Amniotic epithelial cell (primary cell): ENCODE measurements at places on chromosomes 6 and 20.

DNA sequence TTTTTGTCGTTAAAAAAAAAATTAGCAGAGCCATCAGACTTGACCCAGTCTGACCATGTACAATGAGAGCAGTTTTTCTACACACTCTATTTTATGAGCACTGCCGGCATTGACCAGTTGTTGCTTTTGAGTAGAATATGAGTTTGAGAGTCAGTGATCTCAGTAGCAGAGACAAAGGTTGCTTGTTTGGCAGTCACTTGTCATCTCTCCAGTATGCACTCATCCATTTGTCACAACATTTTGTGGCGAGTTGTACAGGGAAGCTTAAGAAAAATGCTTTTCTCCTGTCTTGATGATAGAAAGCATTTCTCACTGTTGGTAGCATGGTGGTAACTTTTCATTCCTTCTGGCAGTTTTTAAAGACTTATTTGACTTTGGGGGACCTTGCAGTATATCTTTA lies 159.9 kb downstream of the MMS22L start:
- no peak for DNase-seq

- DNase-seq: no peak
Measured at GRCh38 chr20:20204256-20204655, 151.9 kb downstream of the CFAP61 start.

DNA sequence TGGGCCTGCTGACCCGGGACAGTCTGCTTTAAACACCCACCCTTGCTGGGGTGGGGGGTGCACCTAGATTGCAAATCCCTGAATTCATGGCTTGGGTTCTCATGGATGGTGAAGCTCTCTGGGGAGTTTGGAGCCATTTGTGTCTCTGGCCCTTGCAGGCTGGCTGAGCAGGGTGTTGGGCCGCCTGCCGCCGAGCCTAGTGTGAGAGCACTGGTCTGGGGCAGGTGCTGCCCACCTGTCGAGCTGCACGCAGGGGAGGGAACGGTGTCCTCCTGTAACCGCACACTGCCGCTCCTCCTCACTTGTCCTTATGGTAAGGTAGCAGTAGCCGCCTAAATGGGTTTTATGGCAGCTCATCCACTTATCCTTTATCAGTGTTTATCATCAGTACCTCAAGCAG lies 143.9 kb downstream of the DTNBP1 start:
- no peak for DNase-seq

- no peak for DNase-seq
Measured at GRCh38 chr6:14757418-14757817, 488.5 kb upstream of the JARID2 start.

- no peak for DNase-seq
Measured at GRCh38 chr20:20447196-20447595, 79.3 kb downstream of the INSM1 start.

DNA sequence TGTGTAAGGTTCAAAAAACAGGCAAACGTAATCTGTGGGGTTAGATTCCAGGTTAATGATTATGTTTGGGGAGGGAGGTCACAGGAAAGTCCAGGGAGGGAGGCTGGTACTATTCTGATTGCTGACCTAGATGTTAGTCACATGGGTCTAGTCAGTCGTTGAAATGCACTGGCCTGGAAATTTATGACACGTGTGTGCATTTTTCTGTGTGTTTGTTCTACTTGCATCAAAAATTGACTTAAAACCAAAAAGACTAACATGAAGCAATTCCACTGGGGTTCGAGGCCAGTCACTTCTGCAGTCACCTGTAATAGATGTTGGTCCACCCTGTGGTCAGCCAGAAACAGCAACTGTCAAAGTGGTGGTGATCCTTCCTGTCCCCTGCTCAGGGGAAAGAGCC lies 104.2 kb upstream of the MLN start:
- DNase-seq: no peak

DNA sequence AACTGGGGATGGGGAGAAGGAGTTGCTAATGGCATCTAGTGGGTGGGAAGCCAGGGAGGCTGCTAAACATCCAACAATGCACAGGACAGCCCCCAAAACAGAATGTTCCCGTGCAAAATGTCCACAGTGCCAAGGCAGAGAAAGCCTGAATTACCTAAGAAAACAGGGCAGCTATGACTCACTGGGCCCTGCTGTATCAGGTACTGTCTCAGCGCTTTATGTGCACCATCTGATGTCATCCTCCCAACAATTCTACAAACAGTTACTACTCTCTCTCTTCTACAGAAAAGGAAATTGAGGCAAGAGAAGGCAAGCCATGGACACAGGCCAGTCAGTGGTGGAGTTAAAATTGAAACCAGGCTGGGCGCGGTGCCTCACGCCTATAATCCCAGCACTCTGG lies 3.1 kb downstream of the YTHDF1 start:
- DNase-seq: peak; percentile 78

DNA sequence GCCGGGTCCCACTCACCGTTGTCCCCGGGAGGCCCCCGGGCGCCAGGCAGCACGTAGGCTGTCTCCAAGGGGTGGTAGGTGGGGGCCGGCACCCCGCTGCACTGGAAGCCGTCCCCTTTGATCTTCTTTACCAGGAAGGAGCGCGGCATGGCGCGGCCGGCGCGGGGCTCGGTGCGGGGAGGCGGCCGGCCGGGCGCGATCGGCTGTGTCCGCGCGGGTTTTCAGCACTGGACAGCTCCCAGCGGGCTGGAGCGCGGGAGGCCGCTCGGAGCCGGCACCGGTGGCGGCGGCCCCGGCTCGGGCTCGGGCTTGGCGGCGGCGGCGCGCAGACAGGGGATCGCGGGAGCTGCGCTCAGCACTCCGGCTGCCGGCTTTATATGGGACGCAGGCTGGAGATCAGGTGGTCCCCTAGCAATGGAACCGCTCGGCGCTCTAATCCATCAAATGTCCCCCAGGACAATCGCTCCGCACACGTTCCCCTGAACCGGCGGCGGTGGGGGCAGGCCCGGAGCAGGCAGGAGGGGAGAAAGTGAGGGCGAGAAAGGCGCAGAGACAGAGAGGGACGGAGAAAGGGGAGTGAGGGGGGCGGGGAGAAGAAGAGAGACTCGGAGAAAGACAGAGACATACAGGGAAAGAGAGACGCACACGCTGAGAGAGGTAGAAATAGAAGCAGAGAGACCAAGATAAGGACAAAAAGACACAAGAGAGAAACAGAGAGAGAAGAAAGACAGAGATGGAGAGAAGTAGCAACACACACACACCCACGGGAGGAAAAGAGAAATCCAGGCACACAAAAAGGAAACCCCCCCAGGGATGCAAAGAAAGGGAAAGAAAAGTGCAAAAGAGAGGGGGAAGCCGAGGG lies at the start of gene SCRT2:
Gene SCRT2, minus strand, starts transcription at position 350 of the 862 bp plus-strand sequence. Its CDS starts 201 bp downstream, at position 149.
- peak; percentile 60 for DNase-seq

- DNase-seq: no peak
Measured at GRCh38 chr6:48610846-48611245, 499.8 kb upstream of the PTCHD4 start.

GRCh38 chr20:50389438-50389807 lies 120.8 kb upstream of the PTPN1 start:
- no peak for DNase-seq

DNA sequence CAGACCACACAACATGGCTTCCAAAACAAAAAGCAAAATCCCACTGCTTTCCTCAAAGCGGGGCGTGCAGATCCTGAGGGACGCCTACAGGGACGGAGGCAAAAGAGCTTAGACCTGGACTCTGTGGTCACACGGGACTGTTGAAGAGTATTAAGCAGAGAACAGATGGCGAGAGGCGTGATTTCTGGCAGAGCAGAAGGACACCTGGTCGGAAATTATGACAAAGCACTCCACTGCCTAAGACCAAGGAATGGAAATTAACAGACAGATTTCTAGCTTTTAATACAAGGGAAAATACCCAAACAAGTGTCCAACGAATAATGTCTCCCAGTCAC lies 15.4 kb downstream of the CST7 start:
- no peak for DNase-seq

- DNase-seq: no peak
Measured at GRCh38 chr6:117380298-117380697, 45.4 kb downstream of the ROS1 start.

DNA sequence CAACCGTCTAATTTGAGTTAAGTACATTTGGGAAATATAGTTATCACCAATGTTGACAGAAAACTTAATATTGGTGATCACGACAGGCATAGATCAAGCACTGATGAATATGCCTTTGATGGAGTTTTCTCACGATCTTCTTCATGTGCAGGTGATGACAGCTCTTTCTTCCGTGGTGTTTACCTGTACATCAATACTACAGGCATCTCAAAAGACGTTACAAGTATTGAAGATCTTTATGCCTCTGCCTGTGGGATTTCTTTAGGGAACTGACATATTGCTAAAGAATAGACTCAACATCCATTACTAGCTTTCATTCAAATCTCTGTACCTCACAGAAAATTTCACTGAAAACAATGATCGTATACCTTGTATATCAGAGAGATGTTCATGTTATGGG lies 178.7 kb downstream of the PACRG start:
- DNase-seq: no peak

GRCh38 chr20:54668271-54669039 lies 193.1 kb downstream of the DOK5 start:
- no peak for DNase-seq

- no peak for DNase-seq
Measured at GRCh38 chr6:125303512-125303854, 1.7 kb upstream of the HDDC2 start.

- DNase-seq: no peak
Measured at GRCh38 chr6:84027340-84028181, 6.0 kb upstream of the MRAP2 start.

- peak; percentile 11 for DNase-seq
Measured at GRCh38 chr6:72182337-72183246, 296.2 kb downstream of the RIMS1 start.

- DNase-seq: no peak
Measured at GRCh38 chr6:99882128-99882702, 111.8 kb downstream of the MCHR2 start.

DNA sequence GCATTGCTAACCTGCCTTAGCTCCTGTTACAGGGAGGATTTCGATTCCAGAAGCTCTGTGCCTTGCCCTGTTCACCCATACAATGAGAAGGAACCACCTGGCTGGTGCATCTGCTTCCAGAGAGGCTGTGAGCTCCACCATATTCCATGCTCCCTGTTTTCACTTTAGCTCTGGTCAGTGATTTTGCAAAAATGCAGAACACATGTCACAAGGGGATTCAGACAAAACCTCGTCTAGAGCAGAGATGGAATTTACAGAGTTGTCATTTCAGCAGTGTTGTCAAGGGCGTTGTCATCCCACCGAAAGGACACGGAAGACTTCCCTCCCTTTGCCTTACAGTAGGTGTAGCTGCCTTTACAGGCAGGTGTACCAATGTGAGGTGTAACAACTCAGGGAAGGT lies 223.0 kb upstream of the ARID1B start:
- DNase-seq: no peak

GRCh38 chr20:37852666-37853065 lies 50.3 kb upstream of the VSTM2L start:
- no peak for DNase-seq

GRCh38 chr6:170110201-170111140 lies 180.4 kb downstream of the DLL1 start:
- DNase-seq: no peak

DNA sequence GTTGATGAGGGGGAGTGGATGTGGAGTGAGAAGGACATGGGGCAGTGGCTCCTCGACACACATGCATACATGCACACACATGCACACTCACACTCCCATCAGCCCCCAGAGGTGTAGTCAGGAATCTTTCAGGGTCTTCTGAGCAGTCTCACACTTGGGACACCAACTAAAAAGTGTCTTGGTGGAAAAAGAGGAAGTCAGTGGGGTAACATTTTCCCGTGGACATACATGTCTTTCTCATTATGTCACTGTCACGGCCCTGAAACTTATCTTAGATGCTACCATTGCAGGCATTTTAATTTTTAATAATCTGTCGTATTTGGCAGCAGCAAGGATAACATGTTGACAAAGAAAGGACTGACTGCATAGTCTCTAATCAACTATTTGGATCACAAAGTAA lies 261.1 kb downstream of the ADGRG6 start:
- no peak for DNase-seq

GRCh38 chr6:16706911-16707783 lies 54.1 kb downstream of the ATXN1 start:
- DNase-seq: no peak

GRCh38 chr20:33983371-33983770 lies 10.3 kb upstream of the RALY start:
- DNase-seq: peak; percentile 61

DNA sequence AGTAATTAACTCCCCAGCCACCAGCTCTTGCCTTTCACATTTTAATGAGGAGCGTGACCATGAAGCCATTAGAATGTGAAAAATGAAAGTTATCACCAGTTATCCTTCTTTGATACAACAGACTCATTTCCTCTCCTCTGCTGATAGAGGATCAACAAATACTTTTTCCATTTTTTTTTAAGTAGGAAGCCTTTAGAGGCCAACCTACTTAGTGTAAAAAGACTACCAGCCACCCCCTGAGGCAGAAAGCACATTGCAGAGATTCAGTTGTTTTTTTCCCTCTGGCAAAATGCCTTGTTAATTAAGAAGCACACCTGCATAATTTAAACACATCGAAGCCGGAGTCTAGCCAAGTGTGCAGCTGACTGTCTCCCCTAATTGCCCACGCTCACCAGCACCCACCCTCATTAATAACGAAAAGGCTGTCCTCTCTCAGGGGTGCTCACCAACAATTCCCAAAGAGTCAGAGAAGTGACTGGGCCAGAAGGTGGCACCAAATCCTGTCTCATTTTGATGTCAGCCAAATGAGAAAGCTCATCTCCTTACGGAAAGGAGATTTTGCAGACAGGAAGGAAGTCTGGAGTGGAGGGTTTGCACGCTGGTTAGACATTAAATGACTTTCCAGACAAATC lies 60.9 kb upstream of the MC3R start:
- DNase-seq: peak; percentile 31

GRCh38 chr6:24906314-24906713 lies 29.4 kb downstream of the RIPOR2 start:
- DNase-seq: no peak

- DNase-seq: no peak
Measured at GRCh38 chr6:52573295-52573694, 3.6 kb downstream of the TRAM2 start.

DNA sequence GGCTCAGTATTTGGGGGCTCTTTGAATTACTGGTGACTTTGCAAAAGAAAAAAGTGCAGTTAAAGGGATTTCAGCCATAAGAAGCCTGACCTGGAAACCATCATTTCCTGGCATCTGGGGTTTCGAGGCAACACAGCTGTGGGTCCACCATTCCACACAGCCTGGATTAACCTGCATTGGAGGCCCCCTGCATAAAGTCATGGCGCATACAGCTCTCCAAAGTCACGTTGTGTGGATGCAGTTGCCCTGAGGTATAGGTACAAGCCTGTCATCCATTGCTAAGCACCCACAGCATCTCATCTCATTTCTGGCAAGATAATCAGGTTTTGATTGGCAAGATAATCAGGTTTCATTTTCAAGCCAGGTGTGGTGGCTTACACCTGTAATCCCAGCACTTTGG lies 54.5 kb upstream of the TAGAP start:
- no peak for DNase-seq

DNA sequence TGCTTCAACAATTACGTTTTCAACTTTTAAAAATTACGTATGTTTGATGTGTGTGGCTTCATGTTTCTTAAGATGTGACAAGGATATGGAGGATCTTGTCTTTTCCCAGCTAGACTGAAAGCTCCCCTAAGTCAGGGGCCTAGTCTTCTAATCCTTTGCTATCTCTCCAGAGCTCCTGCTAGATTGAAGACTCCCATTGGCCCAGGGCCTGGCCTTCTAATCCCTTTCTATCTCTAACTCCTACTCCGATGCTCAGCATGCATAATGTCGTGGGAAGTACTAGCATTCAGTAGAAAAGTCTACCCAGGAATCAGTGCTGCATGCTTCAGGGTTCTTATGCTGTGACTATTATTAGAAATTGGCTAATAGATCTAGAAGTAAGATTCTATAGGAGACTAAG lies 144.8 kb upstream of the SUPT3H start:
- peak; percentile 75 for DNase-seq

GRCh38 chr6:125789167-125789566 lies 1.6 kb upstream of the NCOA7 start:
- no peak for DNase-seq
